ENCODE measurements at places on chromosomes 1 and 21.

- no peak for DNase-seq
These were observed 45.3 kb downstream of the ITSN1 start for GRCh38 chr21:33687634-33688033.

DNA sequence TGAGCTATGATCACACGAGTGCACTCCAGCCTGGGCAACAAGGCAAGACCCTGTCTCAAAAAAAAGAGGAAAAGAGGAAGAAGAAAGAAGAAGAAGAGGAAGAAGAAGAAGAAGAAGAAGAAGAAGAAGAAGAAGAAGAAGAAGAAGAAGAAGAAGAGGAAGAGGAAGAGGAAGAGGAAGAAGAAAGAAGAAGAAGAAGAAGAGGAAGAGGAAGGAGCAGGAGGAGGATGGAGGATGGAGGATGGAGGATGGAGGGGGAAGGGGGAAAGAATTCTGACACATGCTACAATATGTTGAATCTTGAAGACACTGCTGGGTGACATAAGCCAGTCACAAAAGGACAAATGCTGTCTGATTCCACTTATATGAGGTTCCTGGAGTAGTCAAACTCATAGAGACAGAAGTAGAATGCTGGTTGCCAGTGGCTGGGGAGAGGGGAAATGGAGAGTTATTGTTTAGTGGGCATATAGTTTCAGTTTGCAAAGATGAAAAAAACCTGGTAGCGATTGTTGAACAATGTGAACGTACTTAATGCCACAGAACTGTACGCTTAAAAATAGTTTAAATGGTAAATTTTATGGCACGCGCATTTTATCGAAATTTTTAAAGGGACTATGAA lies 47.3 kb upstream of the COA6 start:
- no peak for DNase-seq

GRCh38 chr1:200530623-200531261 lies 89.8 kb downstream of the KIF14 start:
- no peak for DNase-seq

GRCh38 chr1:53143527-53143926 lies 1.1 kb upstream of the SLC1A7 start:
- no peak for DNase-seq

DNA sequence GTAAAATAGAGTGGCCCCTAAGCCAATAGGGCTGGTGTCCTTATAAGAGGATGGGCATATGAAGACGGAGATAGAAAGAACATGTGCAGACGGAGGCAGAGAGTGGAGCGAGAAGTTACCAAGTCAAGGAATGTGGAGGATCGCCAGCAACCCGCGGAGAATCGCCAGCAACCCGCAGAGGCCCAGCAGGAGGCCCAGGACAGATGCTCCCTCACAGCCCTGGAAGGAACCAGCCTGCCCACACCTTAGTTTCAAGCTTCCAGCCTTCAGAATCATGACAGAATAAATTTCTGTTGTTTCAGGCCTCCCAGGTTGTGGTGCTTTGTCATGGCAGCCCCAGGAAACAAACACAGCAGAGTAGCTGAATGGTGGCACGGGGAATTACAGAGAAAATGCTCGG lies 9.6 kb downstream of the CLDN14 start:
- DNase-seq: no peak

GRCh38 chr1:11628767-11629166 lies 25.5 kb downstream of the FBXO2 start:
- no peak for DNase-seq

Data from activated T-cell treated with anti-CD3 and anti-CD28 coated beads for 4 hours (primary cell).